ENCODE measurements at places on chromosomes 2 and 18. TPM values are rescaled to one million over a fixed set of nuclear protein-coding genes. Genes with fewer than 3 reads are reported as not detected.

The DCDC2C gene
- total RNA-seq, result 0.49 TPM

The CYTIP gene
- total RNA-seq, result 2.0 TPM

The OSBPL1A gene
- total RNA-seq, result 45.0 TPM

The C2orf15 gene
- total RNA-seq, result 2.5 TPM

The APLF gene
- 4.7 TPM for total RNA-seq

The PSME4 gene
- 31.0 TPM for total RNA-seq

The STARD6 gene
- total RNA-seq, result not detected

The SLC35F5 gene
- total RNA-seq, result 100 TPM

The GPAT2 gene
- total RNA-seq, result 0.49 TPM

The NT5C1B gene
- total RNA-seq, result not detected

The VSNL1 gene
- 17.5 TPM for total RNA-seq

The LRATD1 gene
- total RNA-seq, result 17.5 TPM

The FAM124B gene
- 3.7 TPM for total RNA-seq

The GGCX gene
- total RNA-seq, result 13.3 TPM

The ANKRD29 gene
- 2.0 TPM for total RNA-seq

The PSTPIP2 gene
- 1.2 TPM for total RNA-seq

The VWC2L gene
- 3.2 TPM for total RNA-seq

The TUBA3E gene
- total RNA-seq, result not detected

The PID1 gene
- total RNA-seq, result 32.0 TPM

Data from temporal lobe (tissue), 4 donors.